Stimulated activated naive CD4-positive, alpha-beta T cell (primary cell): ENCODE measurements at places on chromosomes 1 and 21.

GRCh38 chr21:37245151-37245550 lies 22.0 kb downstream of the VPS26C start:
- no peak for DNase-seq

GRCh38 chr1:192243721-192244120 lies 73.1 kb upstream of the RGS21 start:
- DNase-seq = no peak

DNA sequence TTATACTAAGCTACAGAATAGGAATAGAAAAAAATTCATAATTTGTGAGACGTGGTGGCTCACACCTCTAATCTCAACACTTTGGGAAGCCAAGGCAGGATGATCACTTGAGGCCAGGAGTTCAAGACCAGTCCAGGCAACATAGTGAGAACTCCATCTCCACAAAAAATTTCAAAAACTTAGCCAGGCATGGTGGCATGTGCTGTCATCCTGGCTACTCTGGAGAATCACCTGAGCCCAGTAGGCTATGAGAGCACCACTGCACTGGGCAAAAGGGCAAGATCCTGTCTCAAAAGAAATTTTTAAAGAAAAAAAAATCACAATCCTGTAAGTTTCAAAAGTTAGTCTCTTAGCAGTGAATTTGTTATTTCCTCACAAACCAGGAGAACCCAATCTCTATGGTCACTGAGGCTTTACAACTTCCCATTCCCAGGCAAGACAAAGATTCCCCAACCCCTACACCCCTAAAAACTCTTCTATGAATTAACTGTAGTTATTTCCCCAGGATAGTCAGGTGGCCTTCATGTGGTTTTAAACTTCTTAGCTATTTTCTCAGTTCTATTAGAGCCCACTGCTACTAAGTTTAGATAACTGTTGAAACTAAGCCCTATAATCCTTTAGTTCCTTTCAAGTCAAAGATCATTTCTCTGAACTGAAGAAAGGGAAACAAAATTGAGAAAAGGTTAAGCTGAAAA lies 74.5 kb downstream of the FOXJ3 start:
- no peak for DNase-seq

- no peak for DNase-seq
These were observed 1.3 kb downstream of the KAZN start for GRCh38 chr1:14599800-14600199.

- DNase-seq = no peak
These were observed 125.2 kb upstream of the ZBTB40 start for GRCh38 chr1:22326372-22326915.

- DNase-seq = no peak
These were observed 15.3 kb upstream of the C1orf185 start for GRCh38 chr1:51086496-51087271.

GRCh38 chr1:41366455-41367287 lies 5.4 kb downstream of the FOXO6 start:
- peak; percentile 18 for DNase-seq

- no peak for DNase-seq
These were observed 776.6 kb downstream of the AMY1C start for GRCh38 chr1:104526158-104526795.

DNA sequence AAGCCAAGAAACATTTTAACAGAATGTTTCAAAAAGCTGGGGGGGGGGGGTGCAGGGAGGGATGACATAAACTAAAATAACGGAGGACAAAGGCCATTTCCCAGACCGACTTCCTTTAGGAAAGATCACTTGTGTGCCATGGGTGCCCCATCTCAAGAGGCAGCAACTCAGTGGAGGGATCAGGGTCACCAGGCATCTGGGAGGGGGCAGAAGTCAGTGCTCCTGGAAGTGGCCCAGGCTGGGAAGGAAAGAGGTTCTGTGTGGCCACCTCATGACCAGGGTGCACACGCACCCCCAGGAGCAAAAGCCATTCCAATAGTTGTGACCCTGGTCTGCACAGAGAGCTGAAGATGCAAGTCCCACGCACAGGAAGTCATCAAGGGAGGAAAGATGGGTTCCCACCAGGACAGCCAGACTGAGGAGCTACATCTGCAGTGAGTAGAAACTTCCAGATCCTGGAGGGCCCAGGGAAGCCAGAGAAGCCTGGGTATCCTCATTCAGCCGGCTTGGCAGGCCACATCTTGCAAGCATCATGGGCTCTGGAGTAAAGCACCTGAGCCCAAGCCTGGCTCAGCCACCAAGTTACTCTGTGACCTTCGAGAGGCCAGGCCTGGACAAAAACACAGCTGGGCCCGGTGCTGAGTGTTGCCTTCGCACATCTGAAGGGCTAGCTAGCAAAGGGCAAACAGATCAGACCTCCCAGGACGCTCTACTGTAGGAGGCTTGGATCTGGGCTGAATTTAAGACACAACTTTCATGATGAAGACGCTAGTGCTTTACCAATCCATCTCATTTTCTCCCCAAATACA lies 36.0 kb downstream of the NPHP4 start:
- DNase-seq = no peak

DNA sequence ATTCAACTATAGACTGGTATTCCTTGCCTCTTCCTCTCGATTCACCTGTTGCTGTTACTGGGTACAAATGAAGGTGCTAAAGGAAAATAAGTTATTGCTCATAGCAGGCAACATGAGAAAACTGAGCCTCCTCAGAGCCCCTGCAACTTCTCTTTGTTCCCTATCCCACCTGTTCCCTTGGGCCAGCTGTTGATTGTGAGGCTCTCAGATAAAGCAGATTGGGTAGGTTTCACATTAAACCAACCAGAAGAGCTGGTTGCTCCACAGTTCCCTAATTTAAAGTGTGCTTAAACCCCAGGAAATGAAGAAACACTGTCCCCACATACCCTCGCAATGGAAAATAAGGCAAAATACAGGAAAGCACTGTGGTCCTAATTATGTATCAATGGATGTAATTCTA lies 4.8 kb downstream of the DEDD start:
- DNase-seq = no peak

DNA sequence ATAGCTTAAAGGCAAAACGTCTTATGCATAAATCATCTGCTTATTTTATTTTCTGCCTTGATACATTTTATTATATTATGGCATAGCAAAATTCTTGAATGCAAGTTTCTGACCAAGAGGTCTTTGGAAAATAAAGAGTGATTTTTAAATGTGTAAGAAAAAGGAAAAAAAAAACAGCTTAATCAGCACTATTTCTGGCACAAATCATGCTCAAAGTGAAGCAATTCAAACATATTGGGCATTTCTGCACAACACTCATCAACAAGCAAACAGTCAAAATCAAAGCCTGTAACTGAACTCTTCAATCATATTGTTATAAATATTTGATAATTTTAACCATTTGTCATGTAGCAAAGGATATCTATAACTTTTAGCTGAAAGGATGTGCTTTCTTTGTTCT lies 250.9 kb downstream of the PTPRC start:
- no peak for DNase-seq

- peak; percentile 13 for DNase-seq
These were observed 4.8 kb downstream of the AMPD2 start for GRCh38 chr1:109624201-109625010.

- no peak for DNase-seq
These were observed 24.0 kb downstream of the PUM1 start for GRCh38 chr1:31041529-31041928.

- no peak for DNase-seq
These were observed 15.9 kb upstream of the RGS8 start for GRCh38 chr1:182700351-182700709.

- no peak for DNase-seq
These were observed 1.7 kb upstream of the TNFRSF9 start for GRCh38 chr1:7942214-7942921.

DNA sequence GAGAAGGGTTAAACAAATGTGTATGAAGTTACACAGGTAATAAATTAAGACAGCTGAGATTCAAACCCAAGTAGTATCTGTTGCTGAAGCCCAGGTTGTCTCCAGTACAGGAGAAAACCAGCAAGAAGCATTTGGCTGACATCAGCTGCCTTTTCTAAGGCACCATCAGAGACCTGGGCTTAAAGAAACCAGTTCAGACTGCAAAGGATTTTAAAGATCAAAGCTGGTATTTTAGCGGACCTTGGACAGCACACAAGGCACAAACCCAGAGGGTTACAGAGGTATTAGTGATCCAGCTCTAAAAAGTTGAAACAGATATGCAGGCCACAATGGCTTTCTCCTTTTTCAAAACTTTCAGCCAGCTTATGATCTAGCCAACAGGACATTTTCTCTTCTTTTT lies 23.4 kb downstream of the BEND5 start:
- no peak for DNase-seq

- peak; percentile 73 for DNase-seq
These were observed 12.4 kb downstream of the LMNA start for GRCh38 chr1:156126630-156127534.

GRCh38 chr1:56780128-56780750 lies 39.0 kb downstream of the FYB2 start:
- DNase-seq = no peak

- DNase-seq = no peak
These were observed 108.8 kb downstream of the NRIP1 start for GRCh38 chr21:14955936-14956520.

GRCh38 chr1:175901076-175901836 lies 157.9 kb upstream of the TNR start:
- no peak for DNase-seq

DNA sequence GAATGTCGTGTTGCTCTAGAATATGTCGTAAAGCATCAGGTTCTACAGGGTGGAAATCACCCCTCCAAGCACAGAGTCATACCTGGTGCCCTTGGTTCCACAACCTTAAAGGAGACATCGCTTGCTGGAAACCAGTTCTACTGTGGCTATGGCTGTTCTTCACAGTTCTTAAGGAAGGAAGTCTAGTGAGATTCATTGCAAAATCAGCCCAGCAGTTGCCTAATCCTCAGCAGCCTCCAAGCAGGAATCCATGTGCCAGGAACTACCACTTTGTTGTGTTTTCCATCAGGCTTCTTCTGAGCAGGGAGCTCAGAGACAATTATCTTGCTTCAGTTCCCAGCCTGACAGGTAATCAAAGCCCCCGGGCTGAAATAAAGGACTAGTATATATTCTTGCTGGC lies 45.0 kb upstream of the SLC35F3 start:
- DNase-seq = no peak

DNA sequence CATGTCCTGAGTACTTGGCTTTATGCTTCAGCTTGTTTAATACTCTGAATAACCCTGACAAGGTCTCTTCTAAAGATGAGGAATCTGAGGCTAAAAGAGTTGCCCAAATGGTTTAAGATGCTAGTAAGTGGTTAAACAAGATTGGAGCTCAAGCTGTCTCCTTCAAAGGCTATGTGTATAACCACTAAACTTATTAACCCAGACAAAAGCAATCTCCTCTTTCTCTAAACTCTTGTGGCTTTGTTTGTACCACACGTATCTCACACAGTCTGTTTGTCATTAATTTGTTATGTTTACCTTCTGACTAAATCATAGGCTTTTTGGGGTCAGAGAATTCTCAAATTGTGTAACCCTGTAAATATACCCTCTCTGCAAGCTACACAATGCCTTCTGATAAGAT lies 89.9 kb downstream of the HMCN1 start:
- no peak for DNase-seq

GRCh38 chr1:242738702-242739645 lies 214.5 kb upstream of the PLD5 start:
- DNase-seq = no peak

DNA sequence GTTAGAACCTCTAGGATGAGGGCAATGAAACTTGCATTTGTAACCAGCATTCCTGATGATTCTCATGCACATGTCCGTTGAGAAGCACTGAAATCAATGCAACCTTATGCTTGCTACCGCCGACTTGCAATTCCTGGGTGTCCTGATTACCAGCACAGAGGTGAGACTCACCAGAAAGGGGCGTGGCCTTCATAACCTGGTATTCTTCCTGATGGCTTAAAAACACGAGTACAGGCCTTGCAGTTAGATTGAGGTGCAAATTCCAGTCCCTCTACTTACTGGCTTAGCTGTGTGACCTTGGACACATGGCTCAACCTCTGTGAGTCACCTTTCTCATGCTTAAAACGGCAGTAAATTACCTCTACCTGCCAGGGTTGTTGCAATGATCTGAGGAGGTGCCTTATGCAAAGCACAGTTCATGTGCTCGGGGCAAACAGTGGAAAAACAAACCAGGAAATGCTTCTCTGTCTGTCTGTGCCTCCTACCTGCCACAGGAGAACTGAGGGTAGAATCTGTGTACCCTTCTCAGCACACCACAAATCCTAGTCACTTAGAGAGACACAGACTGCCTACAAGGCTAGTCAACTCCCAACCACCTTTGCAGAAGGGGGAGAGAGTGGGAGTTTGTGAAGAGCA lies 39.1 kb upstream of the ECE1 start:
- DNase-seq = no peak

DNA sequence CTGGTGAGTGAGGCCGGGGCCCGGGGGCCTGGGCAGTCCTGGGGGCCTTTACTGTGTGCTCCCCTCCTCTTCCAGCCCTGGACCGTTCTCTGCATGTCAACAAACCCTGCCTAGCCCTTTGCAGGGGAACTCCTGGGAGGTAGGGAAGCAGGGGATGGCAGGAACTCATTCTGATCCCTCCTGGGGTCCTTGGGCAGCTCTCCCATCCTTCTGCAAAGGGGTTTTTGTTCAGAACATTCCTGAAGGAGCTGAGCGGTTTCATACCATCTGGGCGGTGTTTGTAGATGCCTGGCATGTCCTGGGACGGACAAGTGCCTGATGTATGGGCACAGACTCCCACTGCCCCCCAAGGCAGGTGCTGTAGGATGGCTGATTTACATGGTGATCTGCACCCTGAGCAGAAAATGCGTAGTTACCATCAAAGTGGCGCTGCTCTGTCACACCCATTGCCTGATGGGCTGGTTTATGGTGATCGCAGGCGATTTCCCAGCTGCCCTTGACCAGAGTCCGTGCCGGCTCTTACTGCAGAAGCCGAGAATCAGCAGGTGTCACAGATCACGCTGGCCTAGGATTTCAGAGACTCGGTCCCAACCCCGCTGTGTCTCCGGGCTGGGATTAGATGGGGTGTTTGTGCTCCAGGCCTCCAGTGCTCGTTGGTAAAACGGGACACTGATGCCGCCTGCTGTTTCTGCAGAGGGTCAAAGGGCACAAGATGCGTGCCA lies 71.6 kb upstream of the TRAPPC10 start:
- no peak for DNase-seq

DNA sequence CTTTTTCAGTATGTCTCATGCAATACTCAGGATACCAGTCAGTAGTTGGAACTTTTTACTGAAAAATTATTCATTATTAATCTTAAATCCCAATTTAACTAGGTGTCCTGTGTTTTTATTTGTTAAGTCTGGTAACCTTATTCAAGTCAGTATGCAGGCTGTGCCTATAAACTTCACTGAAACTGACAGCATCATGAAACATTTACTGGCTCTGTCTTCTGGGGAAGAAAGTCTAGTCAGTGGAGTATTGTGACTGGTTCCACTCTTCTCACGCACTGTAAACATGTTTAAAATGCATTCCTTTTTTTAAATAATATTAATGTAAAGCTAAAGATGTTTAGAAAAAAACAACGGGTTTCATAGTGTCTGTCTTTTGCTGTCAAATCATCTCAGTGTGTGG lies 739.7 kb downstream of the LTN1 start:
- DNase-seq = no peak

DNA sequence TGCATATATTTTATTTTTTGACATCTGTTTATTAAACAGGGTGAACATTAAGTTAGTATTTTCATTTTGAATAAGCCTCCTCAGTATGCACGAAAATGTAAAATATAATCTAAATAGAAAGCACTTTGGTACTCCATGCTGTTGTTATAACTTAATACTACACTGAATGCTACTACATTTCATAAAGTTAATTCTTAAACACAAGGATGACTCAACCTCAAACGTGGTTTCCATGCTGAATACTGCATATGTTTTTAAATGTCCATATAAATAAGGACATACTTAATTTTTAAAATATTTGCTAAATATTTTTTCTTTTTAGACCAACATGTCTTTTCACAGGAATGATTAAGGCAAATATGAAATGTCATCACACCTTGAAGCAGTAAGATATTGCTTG lies 83.9 kb downstream of the USP24 start:
- no peak for DNase-seq
